ENCODE measurements at places on chromosomes 3 and 15.

DNA sequence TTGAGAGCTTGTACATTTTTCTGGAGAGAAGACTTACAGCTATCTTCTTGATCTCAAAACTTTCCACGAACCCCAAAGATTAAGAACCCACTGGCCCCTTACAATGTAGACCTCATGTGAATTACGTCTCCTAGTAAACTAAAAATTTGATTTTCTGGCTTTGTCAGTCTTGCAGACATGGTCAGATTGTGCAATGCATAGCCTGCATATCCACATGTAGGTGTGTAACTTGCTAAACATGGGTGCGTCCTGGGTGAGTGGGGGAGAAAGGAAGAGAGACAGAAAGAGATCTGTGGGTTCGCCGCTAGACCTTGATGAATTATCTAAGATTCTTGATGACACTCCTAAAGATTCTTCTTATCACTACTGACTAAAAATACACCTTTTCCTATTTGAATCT, 561.2 kb upstream of the MDFIC2 start:
- no peak for DNase-seq

DNA sequence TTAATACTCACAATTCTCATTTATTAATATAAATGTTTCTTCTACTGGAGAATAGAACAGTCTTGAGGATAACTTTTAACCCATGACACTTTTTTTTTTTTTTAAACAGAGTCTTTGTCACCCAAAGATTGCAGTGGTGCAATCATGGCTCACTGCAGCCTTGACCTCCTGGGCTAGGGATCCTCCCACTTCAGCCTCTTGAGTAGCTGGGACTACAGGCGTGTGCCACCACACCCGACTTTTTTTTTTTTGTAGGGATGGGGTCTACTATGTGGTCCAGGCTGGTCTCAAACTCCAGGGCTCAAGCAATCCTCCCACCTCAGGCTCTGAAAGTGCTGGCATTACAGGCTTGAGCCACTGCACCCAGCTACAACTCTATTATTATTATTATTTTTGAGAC, 34.5 kb downstream of the PIK3CB start:
- no peak for DNase-seq

DNA sequence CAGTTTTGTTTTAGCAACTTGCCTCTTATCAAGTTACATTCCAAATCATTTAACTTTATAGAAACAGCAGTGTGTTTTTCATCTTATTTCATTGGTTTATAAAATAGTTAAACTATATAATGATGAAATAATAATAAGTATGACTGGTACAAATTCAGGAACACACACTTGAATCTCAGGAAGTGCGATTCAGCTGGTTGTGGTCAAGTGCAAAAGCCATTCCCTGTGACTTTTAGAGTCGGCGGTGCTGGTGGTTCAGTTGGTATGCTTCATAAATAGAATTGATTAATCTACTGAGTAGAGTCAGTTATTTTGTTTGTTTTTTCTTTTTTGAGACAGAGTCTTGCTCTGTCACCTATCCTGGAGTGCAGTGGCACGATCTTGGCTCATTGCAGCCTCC, 22.7 kb downstream of the SACM1L start:
- no peak for DNase-seq

GRCh38 chr3:35200056-35200455, 439.3 kb upstream of the ARPP21 start:
- DNase-seq: peak; percentile 22

- DNase-seq: no peak
Observed at GRCh38 chr3:178181784-178182183, 354.5 kb upstream of the KCNMB2 start.

DNA sequence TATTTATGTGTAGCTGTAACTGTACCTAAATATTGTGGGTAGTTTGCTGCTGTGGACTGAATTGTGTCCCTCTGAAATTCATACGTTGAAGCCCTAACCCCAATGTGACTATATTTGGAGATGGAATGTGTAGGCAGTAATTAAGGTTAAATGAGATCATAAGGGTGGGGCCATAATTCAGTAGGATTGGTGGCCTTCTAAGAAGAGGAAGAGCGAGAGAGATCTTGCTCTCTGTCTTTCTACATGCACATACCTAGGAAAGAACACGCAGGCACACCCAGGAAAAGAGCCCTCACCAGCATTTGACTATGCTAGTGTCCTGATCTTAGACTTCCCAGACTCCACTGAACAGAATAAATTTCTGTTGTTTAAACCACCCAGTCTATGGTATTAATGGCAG, 67.6 kb upstream of the CFAP20DC start:
- DNase-seq: no peak

DNA sequence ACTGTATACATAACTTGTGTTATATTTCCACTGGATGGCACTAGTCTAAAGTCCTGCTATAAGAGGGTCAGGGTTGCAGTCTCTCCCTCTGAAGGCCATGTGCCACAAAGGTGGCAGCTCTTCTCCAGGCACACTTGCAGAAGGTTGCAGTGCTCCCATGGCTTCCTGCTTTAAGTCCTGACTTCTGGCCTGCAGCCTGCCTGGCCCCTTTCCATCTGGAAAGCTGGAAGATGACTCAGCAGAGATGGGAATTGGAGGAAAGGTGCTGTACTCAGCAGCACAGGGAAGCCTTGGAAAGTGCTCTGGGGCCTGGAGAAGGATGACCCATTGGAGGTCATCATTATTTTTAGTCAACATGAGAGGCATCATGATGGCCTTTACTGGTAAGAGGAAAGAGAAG, 40.9 kb upstream of the MRPL3 start:
- DNase-seq: peak; percentile 3

GRCh38 chr3:159892171-159892795, 96.4 kb upstream of the IL12A start:
- no peak for DNase-seq

DNA sequence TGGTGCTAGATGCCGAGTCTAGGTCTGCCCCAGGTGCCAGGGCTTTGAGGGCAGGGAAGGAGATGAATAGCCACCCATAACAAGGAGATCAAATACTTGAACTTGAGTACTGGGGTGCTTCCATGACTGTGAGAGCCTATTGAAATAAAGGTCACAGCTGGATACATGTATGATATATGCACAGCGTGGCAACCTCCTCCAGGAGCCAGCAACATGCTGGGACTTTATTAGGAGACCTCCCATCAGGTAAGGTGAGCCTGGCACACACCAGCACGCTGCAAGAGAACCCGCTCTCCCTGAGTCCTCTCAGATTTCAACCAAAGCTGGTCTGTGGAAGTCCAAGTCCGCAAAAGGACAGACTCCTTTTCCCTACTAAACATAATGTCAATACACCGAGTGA, 10.5 kb upstream of the HES1 start:
- DNase-seq: no peak

DNA sequence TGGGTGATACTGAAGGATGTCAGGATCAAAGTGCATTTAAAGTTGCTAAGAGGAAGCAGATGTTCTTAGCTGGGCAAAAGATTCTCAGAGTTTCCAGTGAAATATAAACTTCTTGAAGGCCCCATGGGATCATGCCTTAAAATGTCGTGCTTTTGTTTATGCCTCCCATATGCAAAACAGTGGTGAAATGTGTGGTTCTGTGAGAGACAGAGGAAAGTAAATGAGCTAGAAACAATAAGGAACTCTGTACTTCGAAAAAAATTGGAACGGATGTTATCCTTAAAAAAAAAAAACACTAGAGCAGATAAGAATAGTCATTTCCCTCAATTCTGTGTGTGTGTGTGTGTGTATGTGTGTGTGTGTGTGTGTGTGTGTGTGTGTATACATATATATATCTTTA, 497.0 kb upstream of the TBL1XR1 start:
- no peak for DNase-seq

- no peak for DNase-seq
Observed at GRCh38 chr3:46334741-46335478, 19.0 kb upstream of the CCR2 start.

- DNase-seq: peak; percentile 67
Observed at GRCh38 chr3:136078421-136079364, 113.2 kb downstream of the PPP2R3A start.

- no peak for DNase-seq
Observed at GRCh38 chr3:192570821-192571791, 156.2 kb downstream of the FGF12 start.

- DNase-seq: no peak
Observed at GRCh38 chr3:114168150-114168549, 10.7 kb downstream of the DRD3 start.

DNA sequence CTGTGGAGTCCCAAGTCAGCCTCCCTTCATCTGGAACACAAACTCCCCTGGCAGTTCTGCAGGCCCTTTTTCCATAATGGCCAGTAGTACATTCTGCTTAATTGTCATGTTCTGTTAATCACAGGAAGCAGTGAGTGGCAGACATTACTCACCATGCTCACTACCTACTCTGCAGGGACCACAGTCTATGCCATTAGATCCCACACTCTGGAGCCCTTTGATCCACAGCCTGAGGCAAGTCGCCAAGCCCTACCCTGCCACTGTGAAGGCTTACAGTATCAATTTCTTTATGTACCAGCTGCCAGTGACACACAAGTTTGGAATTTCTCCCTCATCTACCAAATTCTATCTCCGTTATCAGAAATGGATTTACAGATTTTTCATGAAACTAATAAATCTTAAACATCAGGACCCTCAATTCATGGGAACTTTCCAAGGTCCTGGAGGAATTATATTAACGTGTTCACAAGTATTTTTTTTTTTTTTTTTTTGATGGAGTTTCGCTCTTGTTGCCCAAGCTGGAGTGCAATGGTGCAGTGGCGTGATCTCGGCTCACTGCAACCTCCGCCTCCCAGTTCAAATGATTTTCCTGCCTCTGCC, 20.6 kb upstream of the WWTR1 start:
- no peak for DNase-seq

DNA sequence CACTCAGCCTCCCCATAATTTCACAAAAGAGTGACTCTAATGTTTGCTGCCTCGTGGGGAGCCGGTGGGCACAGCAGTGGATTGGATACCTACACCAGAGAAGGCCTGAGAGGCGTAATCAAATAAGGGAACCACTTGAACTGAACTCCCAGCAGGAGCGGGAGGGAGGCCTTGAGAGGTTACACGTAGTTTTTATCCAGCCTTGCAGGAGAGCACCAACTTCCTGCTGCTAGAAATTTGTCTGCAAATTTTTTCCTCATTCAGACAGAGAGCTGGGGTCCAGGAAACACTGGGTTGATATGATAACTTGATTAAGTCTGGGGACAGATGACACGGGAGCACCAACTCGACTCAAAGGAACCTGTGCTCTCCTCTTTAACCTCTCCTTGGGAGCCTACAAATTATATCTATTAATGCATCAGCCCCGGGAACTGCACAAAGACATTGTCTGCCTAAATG, 69.8 kb downstream of the HES1 start:
- no peak for DNase-seq

- no peak for DNase-seq
Observed at GRCh38 chr15:80825361-80826030, 46.3 kb downstream of the CEMIP start.

DNA sequence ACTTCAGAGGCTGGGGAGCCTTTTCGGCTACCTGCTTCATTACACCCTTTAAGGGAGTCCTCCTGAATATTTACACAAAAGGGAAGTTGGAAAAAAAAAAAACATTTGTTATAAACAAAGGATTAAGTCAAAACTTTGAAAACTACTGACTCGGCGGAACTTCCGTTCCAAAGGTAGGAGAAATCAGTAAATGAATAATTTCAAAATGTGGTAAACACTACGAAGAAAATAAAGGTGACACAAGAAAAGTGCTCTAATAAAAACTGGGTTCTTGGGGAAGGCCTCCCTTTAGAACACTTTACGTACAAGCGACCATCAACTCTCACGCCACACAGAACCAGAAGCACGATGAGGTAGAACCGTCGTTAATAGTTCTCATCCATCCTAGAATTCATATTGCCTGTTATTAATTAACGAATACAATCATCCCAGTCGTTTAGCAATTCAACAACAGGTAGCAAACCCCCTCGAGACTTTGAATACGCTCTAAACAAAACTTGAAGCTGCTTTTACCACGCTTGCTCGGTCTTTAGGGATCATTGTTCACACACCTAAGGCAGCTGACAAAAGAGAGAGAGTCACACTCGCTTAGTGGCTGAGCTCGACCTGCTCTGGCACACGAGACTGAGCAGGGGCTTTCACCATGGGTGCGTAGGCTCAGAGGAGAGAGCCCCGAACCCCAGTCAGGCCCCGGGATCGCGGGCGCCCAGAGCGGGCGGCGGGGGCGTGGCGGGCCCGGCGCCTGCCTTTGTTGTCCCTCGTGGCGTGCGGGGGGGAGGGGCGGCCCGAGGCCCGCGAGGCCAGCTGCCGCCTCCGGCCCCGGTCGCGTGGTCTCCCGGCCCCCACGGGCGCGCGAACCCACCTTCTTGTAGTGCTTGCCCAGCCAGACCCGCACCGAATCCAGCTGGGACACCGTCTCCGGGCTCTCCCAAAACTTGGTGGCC, 680 bp downstream of the SMARCC1 start:
- DNase-seq: no peak

- no peak for DNase-seq
Observed at GRCh38 chr3:126961191-126961790, 21.6 kb upstream of the PLXNA1 start.

DNA sequence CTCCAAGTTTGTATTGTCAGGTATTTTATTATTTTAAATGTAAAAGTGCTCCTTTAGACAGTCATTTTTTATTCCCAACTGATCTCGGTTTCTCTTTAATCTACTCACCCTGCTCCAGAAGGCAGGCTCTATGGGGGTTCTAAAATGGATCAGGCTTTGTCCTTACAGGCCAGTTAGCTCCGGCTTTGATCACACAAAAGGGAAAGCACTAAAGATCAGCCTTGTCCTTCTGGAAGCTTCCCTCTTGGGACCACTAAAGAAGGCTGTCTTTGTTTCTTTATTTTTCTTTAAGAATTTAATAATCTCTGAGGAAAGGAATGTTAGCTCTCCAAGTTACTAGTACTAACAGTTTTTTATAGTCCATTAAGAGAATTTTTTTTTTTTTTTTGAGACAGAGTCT, 560.5 kb upstream of the ZNF717 start:
- no peak for DNase-seq

- DNase-seq: no peak
Observed at GRCh38 chr3:87203809-87204208, 23.3 kb upstream of the CHMP2B start.

DNA sequence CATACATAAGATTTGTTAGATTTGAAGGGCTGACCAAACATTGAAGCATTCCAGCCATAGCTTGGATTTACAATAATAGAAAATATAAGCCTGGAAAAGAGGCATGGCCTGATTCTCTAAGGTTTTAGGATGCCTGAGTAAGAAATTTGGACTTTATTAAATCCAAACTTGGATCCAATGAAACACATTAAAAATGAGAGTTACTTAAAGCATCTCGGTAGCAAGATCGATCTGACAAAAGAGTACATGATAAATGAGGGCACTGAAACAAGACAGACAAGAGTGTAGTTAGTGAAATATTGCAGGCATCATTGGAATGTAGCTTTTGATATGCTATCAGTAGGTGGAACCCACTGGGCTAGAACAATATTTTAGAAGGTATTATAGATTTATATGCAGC, 855.7 kb upstream of the DPPA4 start:
- no peak for DNase-seq

DNA sequence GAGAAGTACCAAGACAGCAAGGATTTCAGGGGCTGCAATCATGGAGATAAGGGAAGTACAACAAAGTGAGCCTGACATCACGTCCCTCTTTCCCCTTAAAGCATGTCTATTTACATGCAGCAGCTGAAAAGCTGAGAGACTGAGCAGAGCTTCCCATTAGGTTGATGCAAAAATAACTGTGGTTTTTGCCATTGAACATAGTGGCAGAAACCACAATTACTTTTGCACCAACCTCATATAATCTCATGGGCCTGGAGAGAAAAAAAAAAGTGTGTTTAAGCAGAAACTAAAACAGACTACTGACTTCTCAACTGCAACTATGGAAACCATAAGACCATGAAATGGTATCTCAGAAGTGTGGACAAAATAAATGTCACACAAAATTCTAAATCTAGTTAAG, 48.3 kb downstream of the CCDC12 start:
- no peak for DNase-seq

Data from SW 1271 (cell line).